ENCODE measurements at places on chromosomes 5 and 9. TPM values are rescaled to one million over a fixed set of nuclear protein-coding genes. Genes with fewer than 3 reads are reported as not detected.

The RORB gene
- 0.14 TPM for total RNA-seq

The SNX24 gene
- total RNA-seq = 3.9 TPM

- no peak for DNase-seq
These were observed 7.9 kb upstream of the FOXE1 start for GRCh38 chr9:97845130-97845529.

DNA sequence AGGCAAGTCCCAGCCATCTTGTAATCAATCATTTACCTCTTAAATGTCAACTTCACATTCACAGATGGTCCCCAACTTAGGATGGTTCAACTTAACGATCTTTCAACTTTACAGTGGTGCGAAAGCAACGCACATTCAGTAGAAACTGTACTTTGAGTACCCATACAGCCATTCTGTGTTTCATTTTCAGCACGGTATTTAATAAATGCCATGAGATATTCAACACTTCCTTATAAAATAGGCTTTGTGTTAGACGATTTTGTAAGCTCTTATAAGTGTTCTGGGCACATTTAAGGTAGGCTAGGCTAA, 47.1 kb upstream of the ANGPTL2 start:
- DNase-seq = no peak

- DNase-seq = no peak
These were observed 351.4 kb downstream of the SEMA5A start for GRCh38 chr5:9194509-9194908.

- peak; percentile 87 for DNase-seq
These were observed 31.4 kb downstream of the COL15A1 start for GRCh38 chr9:98974994-98975712.

GRCh38 chr5:161265006-161265405, 281.5 kb downstream of the GABRB2 start:
- no peak for DNase-seq

DNA sequence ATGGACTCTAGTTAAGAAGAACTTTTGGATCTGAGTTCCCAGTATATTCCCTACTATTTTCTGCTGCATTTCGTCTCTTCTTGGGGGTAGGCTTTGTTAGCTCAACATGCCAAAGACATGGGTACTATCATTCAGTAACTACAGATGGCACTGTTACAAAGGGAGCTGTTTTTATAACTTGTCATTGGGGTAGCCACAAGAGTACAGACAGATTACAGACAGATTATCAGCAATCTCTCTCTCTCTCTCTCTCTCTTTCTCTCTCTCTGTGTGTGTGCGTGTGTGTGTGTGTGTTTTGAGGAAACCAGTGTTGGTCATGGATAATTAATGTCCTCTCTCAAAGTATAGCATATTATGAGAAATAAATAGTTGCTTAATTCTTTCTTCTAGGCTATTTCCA, 116.1 kb downstream of the WDR70 start:
- no peak for DNase-seq

The NME5 gene
- total RNA-seq = not detected

The RALGPS1 gene
- 3.4 TPM for total RNA-seq

The ADAMTS12 gene
- total RNA-seq = not detected

The ZBED3 gene
- 8.7 TPM for total RNA-seq

The AOPEP gene
- 9.0 TPM for total RNA-seq

GRCh38 chr9:117768750-117769395, 64.7 kb downstream of the TLR4 start:
- DNase-seq = no peak
